Right kidney (tissue), 9 donors: ENCODE measurements at places on chromosomes 12 and 14.

DNA sequence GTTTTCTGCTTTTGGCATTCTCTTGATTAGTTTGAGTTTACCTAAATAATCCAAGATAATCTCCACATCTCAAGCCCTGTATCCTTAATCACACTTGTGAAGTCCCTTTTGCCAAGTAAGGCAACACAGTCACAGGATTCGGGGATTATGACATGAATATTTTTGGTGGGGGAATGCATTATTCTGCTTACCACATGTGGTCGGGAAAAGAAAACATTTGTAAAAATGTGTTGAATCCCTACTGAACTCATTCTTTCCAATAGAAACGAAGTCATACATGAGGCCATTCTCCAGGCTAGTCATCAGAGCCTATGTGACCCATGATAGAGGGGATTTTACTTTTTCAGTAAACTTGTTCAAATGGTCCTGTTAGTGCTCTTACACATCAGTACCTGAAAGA, 58.5 kb upstream of the PRICKLE1 start:
- DNase-seq, result no peak

DNA sequence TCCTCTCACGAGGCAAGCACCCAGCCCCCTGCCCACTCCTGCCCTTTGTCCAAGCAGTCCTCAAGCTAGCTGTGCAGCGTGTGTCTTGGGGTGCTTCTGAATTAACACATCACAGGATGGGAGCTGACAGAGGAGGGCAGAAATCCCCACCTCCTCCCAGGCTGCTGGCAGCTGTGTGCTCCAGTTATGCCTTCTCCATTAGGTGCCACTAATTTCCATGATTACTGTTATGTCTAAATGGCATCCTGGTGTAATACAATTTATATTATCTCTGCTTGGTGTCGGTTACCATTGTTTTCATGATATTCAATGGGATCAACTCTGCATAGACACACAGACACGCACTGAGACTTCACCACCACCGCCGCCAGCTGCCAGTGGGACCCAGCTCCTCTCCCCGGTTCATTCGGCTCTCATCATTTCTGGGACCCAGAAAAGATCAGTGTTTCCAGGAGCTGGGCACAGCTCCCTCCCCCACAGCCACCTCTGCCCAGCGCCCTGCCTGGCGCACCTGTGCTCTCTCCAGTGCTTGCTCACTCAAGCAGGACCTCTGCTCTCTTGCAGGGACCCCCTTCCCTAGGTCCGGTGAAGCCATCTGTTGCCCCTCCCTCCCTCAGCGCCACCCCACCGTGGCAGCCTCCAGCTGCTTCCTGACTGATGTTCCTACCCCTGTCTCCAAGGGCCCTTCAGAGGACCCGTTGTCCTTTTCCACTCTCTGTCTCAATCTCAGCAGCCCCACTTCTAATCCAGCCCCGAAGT, 167.5 kb upstream of the FKBP4 start:
- no peak for DNase-seq

GRCh38 chr12:12018454-12018853, 52.3 kb upstream of the BCL2L14 start:
- DNase-seq, result no peak

DNA sequence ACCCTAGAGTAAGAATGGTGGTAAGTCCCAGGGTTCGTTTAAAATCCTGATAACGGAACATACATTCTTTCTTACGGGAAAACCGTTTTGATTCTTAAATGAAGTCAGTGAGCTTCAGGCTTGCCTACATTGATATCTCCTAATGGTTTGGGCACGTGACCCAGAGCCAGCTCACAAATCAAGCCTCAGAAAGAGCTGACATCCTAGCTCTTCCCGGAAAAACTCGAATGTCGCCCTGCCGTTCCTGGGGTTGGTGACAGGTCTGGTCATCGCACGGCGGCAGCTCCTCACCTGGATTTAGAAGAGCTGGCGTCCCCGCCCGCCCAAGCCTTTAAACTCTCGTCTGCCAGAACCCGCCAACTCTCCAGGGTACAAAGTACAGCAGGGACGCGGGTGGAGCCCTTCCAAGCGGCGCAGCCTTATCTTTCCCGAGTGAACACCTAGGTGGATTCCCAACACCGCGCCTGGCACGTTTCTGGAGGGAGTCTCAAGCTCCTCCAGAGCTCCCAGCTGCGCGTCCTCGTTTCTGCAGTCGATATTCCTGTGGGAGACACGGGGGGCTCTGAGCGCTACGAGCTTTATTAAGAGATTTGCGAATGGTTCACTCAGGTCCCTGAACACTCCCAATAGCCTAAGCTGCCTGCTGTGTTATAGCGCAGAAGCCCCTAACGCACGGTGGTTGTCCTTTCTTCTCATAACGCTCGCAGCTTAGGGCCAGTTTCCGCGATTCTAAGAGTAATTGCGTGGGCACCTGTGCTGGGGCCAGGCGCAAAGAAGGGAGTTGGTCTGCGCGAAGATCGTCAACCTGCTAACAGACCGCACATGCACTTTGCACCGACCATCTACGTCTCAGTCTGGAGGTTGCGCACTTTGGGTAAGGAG, at the start of gene SSTR1:
TSS of gene SSTR1 (plus strand) at position 169 of the 882 bp plus-strand sequence. CDS start 1,486 bp downstream, outside the sequence.
- peak; percentile 60 for DNase-seq

DNA sequence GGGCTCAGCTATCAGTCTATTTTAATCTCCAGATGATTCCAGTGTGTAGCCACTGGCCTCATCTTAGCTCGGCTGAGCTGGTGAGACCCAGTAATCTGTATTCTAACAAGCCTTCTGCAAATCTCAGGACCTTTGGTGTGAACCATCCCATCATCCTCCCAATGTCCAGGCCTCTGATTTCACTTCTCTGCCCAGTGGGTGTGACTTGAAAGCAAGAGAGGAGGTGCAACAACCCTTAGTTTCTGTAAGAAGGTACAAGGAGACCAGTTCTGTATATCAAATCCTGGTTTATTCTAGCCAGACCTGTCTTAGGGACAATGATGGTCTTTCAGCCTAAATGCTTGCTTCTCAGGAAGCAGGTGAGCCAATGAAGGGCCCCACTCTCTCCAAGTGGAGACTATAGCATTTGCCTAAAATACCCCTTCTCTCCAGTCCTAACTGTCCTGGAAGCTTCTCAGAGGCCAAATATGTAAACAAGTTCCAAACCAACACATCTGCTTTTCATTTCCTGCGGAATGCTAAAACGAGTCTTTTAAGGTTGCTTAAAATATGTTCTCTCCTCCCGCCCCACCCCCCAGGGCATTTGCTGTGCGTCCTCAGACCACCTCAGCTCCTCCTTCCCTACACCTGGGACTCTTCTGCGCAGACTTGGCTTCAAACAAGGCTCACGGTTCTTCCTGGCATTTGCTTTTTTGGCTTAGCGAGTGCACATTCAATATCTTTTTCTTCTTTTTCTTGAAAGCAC, 78.4 kb upstream of the FUT8 start:
- DNase-seq, result no peak

DNA sequence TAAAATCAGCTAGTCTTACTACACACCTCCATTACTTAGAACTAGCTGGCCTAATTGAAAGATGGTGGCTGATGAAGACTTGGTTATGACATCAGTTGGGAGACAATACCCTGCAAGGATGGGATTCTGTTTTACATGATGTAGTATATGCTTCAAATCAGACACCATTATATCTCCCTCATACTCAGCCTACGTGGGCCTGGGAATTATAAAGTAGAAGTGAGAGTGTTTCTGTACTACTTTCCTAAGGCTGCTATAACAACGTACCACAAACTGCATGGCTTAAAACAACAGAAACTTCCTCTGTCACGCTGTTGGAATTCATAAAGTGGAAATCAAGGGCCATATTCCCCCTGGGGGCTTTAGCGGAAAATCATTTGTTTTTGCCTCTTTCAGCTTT, 190.4 kb downstream of the PAH start:
- DNase-seq, result no peak
